ENCODE measurements at places on chromosomes 7 and 10. TPM values are rescaled to one million over a fixed set of nuclear protein-coding genes. Genes with fewer than 3 reads are reported as not detected.
A peak's percentile ranks its signal among the peaks of the same experiment; 100 is the strongest.

PNLIPRP2 gene
- total RNA-seq: not detected

SPAM1 gene
- not detected for total RNA-seq

DNA sequence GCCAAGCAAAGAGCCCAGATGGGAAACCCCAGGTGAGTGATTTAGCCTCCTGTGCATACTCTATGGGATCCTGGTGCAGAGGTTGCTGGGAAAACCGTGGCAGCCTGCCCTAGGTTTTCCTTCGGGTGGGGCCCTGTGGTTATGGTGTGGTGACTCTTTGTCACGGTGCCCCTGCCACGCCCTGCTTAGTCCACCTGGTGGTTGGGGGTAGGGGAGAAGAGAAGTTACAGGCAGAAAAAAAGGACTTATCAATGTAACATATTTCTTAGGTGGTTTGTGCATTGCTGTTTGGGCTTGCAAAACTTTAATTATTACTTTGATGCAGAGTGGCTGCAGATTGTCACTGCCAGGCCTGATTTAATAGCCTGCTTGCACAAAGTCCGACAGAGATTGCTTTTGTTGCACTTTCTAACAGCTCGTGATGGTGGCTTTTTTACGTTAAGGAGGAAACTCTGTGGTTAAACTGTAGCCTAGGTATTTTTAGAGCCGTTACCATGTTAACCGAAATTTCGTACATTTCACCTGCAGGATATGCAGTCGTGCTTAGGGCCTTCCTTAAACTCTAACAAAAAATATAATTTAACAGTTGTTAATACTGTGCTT is 197.4 kb downstream of the RNLS start:
- DNase-seq: peak; percentile 41

DNA sequence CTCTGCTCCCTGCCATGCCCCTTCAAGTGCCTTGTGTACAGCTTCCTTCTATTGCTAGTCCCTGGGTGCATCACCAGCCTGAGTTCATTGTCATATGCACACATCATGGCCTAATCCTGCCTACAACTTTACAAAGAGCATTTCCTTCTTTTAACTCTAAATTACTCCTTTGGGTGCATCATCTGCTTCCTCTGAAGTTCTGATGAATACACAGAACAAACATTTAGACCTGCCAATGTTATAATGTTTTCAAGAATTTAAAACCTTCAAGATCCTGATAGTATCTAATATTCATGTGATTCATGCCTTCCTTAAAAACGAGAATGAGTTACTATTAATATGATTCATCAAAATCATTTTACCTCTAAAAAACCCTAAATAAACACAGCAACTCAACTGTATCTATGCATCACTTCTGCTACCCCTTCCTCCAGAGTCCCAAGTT is 357.1 kb downstream of the MAGI2 start:
- DNase-seq: peak; percentile 38

- peak; percentile 84 for DNase-seq
Observed at GRCh38 chr7:42244828-42245227, 7.8 kb upstream of the GLI3 start.

DNA sequence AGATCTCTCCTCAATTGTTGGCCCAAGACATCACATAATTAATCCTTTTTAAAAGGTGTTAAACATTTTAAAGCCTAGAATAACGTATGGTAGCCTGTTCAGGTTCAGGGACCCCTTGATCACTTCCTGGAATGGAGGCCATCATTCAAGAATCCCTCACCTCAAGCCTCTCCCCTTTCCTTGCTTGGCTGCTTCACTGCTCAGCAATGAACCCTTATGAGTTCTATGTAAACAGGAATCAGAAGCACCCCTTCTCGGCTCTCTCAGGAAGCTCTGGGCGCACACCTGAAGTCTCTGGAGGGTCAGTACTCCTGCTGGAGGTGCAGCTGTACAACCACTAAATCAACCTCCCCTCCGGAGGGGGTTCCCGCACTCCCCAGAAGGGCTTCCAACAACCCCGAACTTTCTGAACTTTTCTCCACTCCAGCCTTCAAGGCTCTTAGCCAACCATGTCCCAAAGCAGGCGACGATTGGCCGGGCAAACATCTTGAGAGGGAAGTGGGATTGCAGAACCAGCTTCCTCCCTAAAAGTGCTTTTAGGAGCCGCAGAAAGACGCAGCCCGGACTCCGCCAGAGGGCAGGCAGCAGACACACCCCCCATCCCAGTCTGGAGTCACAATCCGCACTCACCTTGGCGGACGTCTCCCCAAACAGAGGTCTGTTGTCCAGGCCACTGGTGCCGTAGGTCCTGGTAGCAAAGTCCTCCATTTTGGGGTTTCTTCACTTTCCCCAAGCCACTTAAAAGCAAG is 562 bp downstream of the TMEM243 start:
- DNase-seq: peak; percentile 39

DNA sequence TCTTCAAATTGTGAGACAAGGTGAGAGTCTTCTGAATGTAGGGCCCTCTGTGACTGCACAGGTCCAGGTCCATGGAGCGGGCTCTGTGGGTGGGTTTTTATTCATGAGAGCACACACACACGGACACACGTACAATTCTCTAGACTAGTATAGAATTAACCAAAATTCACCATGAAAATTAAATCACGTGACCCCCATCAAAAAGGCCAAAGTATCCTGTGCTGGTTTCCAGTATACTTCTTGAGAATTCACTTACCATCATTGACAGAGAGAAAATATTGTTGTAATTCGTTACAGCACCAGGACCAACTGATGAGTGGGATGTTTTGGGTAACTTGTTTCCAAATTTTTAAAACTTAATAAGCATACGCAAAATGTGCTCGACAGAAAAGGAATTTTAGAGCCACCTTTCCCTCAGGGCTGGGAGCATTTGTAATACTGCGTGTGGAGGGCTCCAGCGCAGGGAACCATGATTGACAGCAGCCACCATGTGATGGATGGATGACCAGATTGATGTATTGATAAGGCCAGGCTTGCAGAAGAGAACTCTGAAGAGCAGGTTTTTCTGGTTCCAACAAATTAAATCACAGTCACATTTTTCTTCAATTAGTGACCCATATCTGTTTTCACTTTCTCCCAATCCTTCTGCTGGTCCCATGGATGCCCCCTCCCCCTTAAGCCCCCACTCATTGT is 14.9 kb upstream of the DNTT start:
- no peak for DNase-seq

FRMPD2 gene
- not detected for total RNA-seq

Measured in HT1080 (cell line).